ENCODE measurements at places on chromosomes 16 and 17.
A peak's percentile ranks its signal among the peaks of the same experiment; 100 is the strongest.

- DNase-seq, result no peak
Observed at GRCh38 chr17:32311028-32311536, 30.9 kb downstream of the C17orf75 start.

DNA sequence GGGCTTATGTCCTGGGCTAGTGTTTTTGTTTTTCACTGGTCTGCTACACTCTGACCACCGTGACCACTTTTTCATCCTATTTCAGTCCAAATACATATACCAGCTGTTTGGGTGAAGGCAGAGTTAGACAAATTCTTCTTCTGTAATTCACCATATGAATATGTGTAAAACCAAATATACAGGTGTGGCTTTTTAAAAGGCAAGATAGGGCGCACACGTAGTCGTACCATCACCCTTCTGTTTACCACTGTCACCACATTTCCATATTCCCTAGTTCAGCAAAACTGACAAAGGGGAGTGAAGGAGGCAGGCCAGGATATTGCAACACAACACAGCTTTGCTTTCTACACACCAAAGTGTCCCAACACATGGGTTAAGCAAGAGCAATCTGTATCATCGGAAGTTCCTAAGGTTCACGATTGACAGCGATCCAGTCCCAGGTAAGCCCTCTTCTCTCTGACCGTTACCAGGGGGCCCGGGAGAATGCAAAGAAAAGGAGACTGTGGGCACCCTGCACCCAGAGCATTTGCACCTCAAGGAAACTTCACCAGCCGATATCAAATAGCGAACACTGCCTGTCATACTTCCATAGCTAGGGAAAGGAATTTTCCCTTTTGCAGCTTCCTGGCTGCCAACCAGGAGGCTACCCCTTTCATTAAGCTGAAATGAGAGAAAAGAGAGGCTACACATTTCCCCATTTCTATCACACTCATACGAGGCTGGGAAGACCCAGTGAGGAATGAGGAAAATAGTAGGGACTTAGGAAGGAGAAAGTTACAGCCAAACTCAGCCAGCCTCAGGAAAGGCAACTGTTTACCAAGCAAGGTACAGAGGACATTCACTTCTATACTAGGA, 23.1 kb downstream of the CREBBP start:
- DNase-seq, result no peak

DNA sequence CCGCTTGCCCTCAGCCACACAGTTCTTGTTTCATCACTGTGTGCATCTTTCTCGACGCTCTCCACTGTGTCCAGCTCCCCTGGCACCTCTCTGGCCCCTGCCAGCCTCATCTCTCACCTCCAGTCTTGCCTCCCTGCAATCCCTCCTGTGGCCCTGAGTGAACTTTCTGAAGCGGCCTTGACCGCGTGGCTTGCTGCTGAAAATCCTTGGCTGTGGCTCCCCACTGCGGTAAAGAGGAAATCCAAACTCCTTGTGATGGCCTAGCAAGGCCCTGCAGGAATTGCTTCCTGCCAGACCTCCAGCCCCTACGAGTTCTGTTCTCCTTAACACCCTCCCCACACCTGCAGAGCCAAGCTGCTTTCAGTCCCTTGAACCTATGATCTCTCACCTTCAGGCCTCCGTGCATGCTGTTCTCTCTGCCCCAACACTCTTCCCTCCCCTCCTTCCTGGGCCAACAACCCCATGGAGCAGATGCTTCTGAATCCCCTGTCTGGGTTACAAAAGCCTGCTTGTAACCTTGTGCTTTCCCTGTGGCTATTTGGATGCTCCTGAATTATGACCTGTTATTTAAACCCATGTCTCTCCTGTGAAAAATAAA, 33.6 kb upstream of the BRD7 start:
- no peak for DNase-seq

- no peak for DNase-seq
Observed at GRCh38 chr16:14331020-14331419, 259.9 kb downstream of the MRTFB start.

DNA sequence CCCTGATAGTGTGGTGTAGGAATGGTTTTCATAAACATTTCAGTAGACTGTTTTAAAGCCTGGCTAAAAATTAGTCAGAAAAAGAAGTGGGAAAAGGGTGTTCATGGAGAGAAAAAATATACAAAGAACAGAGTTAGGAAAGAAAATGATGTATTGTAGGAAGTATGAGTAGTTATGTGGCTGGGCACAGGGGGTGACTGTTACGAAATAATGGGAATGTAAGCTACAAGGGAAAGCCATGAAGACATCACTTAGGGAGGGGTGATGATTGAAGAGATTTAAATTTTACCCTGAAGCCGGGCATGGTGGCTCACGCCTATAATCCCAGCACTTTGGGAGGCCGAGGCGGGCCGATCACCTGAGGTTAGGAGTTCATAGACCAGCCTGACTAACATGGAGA, 55.3 kb downstream of the NUP88 start:
- no peak for DNase-seq

GRCh38 chr17:35616536-35616935, 29.4 kb downstream of the AP2B1 start:
- no peak for DNase-seq

DNA sequence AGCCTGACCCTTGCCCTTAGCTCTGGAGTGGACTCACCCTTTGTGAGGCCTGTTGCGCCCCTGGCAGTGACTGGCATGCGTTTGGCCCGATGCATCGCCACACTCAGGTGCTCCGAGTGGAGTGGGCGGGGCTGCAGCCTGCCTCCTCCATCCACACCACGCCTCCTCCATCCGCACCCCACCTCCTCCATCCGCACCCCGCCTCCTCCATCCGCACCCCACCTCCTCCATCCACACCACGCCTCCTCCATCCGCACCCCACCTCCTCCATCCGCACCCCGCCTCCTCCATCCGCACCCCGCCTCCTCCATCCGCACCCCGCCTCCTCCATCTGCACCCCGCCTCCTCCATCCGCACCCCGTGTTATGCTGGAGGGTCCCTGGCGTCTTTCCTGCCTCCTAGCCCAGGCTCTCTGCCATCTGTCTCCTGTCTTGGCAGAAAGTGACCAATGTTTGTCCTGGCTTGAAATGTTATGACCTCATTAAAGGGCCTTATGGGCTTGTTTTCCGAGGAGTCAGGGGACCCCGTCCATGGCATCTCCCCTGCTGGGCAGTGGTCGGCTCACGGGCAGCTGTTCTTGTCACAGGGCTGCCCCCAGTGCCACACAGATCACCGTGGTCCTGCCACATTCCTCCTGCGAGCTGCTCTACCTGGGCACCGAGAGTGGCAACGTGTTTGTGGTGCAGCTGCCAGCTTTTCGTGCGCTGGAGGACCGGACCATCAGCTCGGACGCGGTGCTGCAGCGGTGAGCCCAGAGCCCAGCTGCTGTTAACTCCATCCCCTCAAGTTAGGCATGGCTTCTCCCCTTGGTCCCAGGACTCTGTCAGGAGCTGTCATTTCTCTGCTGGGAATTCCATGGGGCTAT, 28.7 kb upstream of the MYO15B start:
- DNase-seq, result no peak

GRCh38 chr16:47970291-47970931, 185.4 kb downstream of the ABCC12 start:
- DNase-seq, result peak; percentile 19

DNA sequence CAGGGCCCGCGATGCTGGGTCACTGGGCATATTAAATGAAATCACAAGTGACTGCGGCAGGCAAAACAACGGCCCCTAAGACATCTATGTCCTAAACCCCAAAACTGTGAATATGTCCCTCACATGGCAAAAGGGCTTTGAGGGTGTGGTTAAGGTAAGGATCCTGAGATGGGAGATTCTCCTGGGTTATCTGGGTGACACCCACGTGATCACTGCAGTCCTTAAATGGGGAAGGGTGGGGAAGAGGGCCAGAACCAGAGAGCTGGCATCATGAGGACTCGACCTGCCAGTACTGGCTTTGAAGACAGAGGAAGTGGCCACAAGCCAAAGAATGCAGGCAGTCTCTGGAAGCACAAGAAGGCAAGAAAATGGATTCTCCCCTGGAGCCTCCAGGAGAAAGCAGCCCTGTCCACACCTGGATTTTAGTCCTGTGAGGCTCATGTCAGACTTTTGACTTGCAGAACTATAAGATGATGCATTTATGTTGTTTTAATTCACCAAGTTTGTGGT, 12.5 kb downstream of the COTL1 start:
- no peak for DNase-seq

GRCh38 chr17:36728030-36728991, 126.9 kb downstream of the MRM1 start:
- no peak for DNase-seq

DNA sequence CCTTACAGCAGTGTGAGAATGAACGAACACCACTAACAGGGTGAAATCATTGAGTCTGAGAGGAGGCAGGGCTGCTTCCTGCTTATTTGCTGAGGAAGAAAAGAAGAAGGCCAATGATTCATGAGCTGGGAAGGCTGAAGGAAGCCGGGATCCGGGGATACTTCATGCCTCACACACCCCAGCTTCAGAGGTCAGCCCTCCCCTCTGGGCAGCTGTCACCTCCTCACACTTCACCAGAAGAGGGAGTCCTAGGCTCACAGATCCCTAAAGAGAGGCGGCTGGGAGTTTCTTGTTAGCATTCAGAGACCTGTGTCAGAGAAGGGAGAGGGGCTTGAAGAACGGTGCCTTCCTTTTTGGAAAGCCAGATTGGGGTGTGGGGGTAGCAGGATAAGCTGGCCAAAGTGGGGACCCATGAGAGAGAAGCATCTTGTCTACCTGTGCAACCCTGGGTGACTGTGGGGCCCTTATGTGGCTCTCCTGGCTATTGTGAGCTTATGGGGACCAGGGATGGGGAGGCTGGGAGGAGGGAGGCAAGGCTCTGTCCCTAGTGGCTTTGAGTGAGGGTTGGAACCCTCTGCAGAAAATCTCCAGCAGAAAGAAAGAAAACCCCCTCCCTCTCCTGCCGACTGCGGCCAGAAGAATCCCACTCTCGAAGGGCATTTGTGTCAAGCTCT, 94.6 kb downstream of the RGS9 start:
- peak; percentile 80 for DNase-seq

DNA sequence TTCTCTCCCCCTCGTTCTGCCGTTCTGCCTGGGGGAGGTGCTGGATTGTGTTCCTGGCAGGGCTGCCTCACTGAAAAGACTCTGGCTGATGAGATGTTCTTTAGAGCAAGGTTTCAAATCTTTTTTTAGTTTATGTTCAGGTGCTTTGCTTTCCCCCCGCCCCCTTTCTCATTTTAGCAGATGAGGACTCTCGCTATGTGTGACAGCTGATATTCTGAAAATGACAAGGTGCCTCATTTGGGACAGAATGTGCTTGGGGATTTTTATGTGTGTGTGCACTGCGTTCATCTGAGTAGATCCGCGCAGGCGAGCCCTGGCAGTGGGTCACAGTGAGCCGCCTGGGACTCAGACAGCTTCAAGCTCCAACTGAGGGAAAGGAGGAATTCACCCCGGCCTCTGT, 205.9 kb downstream of the HS3ST4 start:
- no peak for DNase-seq

GRCh38 chr16:86495756-86496261, 14.5 kb upstream of the FOXF1 start:
- no peak for DNase-seq

GRCh38 chr16:80527297-80527696, 13.5 kb upstream of the DYNLRB2 start:
- peak; percentile 35 for DNase-seq

DNA sequence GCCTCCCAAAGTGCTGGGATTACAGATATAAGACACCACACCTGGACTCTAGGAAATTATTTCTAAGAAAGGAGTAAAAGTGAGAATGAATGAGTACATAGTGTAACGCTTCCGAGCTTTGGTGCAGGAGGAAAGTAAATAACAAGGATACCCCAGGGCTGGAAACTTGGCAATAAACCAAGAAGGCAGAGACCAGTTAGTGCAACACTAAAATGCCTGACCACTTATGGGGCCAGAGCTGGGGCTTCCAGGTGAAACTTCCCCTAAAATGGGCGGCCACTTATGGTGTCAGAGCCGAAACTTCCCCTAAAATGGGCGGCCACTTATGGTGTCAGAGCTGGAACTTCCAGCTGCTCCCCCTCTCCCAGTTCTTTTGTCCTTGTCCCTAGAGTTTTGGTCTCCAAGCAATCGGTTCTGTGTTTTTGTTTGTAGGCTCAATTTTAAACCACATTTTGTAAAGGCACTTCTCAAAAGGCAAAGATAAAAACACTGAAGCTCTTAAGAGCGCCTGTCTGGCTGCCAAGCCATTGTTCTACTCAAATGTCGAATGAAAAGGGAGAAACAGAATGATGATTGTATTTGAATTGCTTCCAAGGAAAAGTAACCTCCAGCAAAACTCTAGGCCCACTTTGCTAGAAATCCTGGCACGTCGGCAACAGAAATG, 63.9 kb downstream of the NXN start:
- no peak for DNase-seq

GRCh38 chr16:70652322-70652721, 6.0 kb downstream of the IL34 start:
- no peak for DNase-seq

- peak; percentile 19 for DNase-seq
Observed at GRCh38 chr16:55257966-55258613, 65.9 kb upstream of the IRX6 start.

GRCh38 chr16:6827931-6828330, 504.7 kb upstream of the RBFOX1 start:
- no peak for DNase-seq

GRCh38 chr17:4504188-4504587, 5.5 kb downstream of the SPNS2 start:
- DNase-seq, result no peak

DNA sequence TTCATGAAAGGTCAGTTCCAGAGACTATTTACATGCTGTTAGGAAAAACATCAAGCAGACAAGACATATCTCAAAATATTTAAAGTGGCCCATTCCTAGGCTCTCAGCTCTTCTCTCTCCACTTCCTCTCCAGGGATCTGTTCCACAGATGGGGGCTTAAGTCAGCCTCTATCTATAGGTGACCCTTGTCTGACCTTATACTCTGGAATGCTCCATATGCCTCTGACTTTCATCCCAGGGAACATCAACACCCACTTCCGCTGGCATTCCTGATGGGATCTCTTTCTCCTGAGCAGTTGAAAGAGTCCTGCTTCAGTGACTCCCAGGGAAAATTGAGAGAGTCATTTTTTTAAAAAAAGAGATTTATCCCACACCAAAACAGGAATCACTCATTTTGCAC, 11.5 kb upstream of the WIPI1 start:
- DNase-seq, result no peak

- no peak for DNase-seq
Observed at GRCh38 chr16:7101054-7101453, 231.6 kb upstream of the RBFOX1 start.

DNA sequence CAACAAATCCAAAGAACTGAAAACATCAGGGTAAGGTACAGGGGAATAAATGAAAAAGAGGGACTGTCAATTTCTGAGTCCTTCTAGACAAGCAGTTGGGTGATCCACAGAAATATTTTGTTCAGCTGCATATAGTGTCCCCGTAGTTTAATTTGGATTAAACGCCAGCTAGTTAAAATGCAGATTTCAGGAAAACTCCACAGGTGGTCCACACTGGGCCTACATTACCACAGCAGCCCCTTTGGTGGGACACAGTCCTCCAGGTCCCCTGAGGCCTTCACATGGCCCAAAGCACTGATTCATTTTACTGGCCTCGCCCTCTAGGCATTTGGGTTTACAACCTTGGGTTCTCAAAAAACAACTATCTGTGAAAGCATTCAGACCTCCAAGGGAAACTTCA, 4.6 kb downstream of the ARHGAP17 start:
- DNase-seq, result no peak

- no peak for DNase-seq
Observed at GRCh38 chr17:45222014-45222288, 266 bp downstream of the FMNL1 start.

Measured in LoVo (cell line).